ENCODE measurements at places on chromosomes 6 and 20.

- no peak for DNase-seq
These were observed 31.7 kb downstream of the BMP7 start for GRCh38 chr20:57234556-57235251.

GRCh38 chr20:62045529-62046285 is 20.0 kb downstream of the TAF4 start:
- DNase-seq: no peak

DNA sequence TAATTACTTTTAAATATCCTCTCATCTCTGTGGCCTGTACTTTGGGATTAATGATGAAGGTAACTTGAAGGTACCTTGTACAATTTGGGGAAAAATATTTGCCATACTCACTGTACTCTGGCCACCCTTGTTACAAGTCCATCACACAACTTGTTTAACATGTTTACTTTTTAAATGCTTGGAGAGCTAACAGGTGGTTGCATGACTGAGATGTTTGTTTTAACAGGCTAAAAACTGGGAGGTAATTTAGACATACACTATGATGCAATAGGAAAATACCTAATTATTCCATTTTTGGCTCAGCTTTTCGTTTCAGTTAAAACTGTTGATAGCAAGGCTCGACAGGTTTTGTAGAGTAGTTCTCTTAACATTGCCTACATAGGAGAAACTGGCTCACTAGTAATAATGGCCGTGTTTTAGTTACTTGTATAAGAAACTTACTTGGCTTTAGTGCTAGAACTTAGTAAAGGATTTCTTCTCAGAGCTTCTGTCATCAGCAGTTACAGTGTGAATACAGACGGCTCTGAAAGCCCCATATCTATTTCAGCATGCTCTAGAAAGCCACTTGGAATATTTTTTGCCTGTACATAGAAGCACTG is 489.8 kb upstream of the SOX4 start:
- no peak for DNase-seq

DNA sequence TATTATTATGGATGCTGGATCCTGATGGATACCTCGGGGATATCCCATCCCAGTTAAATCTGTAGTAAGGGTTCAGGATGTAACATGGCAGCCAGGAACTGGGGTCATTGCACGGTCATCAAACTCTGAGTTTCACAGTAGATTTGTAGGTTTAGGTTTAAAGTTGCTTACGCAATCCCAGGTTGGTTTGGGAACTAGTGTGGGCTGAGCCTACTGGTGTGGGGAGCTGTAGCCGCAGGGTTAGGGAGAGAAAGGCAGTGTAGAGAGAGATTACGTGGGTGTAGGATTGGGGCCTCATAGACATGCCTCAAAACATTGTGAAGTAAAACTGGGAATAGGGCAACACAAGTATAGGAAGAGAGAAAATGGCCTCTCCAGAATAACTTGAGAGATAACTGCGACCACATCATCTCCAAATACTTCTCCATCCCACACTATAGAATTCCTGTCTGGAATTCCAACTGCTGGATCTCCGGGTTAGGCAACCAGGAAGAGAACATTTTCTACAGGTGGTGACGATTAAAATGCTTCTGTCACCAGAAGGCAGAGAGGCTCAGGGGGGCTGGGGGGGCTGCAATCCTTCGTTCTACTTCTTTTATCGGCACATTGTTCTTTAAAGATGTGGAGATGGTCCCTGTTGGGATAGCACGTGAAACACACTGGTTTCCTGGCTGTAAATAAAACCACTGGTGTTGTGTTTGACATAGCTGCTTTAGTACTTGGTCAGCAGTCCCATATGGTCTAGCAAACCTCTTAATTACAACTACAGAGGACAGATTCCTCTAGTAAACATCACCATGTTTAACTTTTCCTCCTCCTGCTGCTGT is 44.9 kb upstream of the TMEM170B start:
- DNase-seq: no peak

DNA sequence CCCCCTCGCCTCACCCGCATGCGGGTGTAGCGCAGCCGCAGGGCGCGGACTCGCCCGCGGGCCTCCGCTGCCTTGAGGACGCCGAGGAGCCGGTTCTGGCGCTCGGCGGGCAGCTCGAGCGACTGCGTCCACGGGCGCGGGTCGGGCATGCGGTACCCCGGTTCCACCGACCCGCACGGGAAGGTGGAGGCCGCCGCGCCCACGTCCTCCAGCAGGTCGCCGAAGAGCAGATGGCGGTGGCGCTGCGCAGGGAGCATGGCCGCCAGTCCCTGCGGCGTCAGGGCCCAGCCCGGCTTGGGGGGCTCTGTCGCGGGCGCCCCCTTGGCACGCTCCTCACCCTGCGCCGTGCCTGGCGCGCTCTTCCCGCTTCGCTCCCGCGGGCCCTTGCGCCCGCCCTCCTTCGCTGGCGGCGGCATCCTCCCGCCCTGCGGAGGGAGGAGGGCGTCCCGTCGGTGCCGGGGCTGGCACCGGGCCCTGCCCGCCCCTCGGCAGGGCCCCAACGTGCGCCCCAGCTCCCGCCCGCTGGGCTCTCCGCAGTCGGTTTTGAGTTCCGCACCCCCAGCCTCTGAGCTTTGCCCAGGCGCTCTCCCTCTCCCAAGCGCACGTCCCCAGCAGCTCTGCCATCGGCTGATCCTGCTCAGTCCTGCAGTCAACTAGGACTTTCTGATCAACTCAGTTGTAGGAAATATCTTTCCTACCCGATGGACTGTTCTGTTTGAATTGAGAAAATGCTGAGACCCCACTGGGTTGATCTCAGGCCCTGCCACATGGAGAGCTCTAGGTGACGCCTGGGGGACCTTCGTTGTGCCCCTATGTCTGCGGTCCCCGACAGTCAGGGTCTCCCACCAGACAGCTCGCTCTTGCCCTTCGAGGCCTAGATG is at the start of gene LKAAEAR1:
Gene LKAAEAR1, minus strand, starts transcription at position 595 of the 881 bp plus-strand sequence. Its CDS starts 179 bp downstream, at position 416.
- no peak for DNase-seq

GRCh38 chr6:79687759-79688158 is 56.6 kb downstream of the SH3BGRL2 start:
- no peak for DNase-seq

DNA sequence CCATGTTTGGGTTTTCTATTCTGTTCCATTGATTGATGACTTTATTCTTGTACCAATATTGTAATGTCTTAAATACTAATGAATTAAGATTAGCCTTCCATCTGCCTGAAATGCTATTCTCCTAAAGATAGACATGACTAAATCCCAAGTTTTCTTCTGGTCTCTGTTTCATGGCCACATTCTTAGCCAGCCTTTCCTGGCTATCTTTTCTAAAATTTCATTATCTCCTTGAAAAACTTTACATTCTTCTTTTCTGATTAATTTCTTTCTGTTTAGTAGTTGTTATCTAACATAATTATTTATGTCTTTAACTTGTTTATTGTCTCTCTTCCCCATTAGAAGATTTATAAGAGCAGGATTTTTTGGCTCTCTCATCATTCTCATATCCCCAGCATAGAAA is 4.4 kb upstream of the PRIM2 start:
- no peak for DNase-seq

GRCh38 chr6:80638213-80639055 is 532.0 kb downstream of the BCKDHB start:
- no peak for DNase-seq

GRCh38 chr6:170159022-170159965 is 131.6 kb downstream of the DLL1 start:
- no peak for DNase-seq

DNA sequence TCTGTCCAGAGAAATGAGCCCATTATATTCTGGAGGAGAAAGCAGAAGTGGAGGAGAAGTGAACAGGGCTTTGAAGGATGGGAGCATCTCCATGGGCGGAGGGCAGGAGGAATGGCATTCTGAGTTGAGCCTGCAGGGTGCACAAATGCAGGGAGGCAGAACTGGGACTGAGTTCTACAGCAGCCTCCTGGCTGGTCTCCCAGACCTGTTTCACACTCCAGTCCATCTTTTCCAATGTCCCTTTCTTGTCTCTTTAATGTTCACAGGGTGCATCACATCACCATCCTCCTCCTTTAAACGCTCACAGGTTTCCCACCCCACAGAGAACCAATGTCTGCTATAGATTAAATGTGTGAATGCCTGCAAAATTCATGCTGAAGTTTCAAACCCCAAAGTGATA is 302.9 kb downstream of the PTPRT start:
- no peak for DNase-seq

GRCh38 chr20:13788167-13788834 is 3.5 kb downstream of the NDUFAF5 start:
- DNase-seq: no peak

DNA sequence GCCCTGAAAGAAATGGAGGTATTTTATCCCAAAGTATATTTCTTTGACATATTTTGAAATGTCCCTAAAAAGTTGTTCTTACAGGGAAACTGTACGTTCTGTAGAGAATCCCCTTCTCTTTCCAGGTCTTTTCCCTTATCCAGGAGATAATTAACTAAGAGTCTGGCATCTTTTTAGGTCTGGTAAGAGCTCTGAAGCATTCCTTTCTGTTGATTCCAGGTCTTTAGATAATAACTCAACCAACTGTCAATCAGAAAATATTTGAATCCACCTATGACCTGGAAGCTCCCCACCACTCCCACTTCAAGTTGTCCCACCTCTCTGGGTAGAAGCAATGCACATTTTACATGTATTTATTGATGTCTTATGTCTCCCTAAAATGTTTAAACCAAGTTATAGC is 26.0 kb upstream of the CENPW start:
- DNase-seq: no peak

DNA sequence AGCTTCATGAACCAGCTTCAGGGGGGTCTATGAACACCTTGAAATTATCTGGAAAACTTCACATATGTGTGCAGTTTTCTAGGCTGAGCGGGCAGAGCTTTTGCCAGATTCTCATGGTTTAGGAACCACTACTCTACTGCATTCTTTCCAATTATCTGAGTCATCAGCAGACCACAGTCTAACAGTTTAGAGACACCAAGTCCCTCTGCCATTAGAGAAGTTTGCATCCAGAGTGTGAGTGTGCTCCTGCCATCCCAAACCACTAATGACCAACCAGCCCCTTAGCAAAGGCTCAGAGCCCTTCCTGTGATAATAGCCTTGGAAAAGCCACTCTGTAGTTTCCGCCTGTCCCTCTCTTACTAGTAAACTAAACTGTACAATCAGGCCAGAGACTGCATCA is 96.8 kb downstream of the PHACTR1 start:
- DNase-seq: no peak

DNA sequence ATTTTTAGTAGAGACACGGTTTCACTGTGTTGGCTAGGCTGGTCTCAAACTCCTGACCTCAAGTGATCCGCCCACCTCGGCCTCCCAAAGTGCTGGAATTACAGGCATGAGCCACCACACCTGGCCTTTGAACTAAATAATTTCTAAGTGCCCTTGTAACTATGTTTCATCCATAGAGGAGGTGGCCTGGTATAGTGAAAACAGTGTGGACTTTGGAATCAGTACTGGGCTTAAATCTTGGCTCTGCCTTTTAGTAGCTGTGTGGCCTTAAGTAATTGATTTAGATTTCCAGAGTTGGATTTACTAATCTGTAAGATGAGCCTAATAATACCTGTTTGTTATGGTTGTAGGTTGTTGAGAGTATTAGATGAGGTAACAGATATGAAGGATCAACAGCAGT is 14.2 kb upstream of the TGM3 start:
- DNase-seq: no peak

- no peak for DNase-seq
These were observed 30.1 kb upstream of the LRRN4 start for GRCh38 chr20:6083926-6084325.

GRCh38 chr6:168268755-168269154 is 50.8 kb downstream of the DACT2 start:
- no peak for DNase-seq

- no peak for DNase-seq
These were observed 394.2 kb downstream of the BMP2 start for GRCh38 chr20:7161690-7162089.

DNA sequence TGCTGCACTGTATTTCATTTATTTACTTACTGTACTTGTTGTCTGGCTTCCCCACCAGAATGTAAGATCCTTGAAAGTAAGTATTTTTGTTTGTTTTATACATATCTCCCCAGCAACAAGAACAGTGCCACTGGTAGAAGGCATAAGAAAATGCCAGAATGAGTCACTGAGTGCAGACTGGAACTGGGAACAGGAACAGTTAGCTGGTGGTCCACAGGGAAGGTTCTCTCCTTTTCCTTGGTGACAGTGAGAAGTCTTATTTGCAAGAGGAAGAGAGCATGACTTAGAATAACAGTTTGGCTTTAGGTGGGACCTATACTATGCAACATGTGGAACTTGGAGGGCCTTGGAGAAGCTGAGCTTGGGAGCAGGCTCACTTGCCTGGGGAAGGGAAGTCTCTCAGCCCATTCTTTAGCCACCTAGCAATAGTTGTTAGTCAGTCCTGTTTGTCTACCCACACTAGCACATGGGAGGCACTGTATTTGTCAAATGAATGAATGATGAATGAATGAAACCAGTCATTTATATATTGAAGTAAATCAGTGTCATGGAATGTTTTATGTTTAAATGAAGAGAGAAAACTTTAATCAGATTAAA is 203.5 kb downstream of the KCNQ5 start:
- DNase-seq: no peak

DNA sequence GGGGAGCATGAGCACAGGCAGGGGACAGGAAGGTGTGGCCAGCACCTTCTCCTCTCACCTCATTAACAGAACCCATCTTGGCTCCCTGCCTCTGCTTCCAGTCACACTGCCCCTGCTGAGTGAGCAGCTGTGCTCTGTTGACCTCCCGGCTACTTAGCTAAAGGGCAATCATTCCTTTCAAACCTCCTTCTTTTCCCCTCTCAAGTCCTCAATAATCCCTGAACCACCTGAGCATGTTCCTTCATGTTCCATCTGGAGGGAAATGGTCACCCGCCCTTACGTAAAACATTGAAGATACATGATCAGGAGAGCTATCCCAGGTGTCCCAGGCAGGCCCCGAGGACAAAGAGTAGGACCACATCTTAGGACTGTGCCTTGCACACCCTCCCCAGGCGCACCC is 21.7 kb upstream of the MRPS10 start:
- DNase-seq: no peak

DNA sequence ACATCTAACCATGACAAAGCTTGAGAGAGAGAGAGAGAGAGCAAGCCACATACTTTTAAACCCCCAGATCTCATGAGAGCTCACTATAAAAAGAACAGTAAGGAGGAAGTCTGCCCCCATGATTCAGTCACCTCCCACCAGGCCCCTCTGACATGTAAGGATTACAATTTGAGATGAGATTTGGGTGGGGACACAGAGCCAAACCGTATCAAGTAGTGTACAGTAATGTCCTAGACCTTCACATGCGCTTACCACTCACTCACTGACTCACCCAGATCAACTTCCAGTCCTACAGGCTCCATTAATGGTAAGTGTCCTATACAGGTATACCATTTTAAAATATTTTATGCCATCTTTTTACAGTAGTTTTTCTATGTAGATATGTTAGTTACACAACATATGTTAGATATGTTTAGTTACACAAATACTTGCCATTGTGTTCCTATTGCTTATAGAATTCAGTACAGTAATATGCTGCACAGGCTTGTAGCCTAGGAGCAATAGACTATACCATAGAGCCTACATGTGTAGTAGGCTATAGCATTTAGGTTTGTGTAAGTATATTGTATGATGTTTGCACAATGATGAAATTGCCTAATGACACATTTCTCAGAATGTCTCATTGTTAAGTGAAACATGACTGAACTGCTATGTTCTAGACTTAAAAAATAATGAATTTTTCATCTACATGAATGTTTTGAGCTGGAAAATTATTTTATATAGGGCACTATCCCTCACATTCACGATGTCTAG is 11.7 kb downstream of the TSPYL1 start:
- no peak for DNase-seq

All from activated gamma-delta T cell (primary cell).